ENCODE measurements at places on chromosomes 3 and 15. TPM values are rescaled to one million over a fixed set of nuclear protein-coding genes. Genes with fewer than 3 reads are reported as not detected.

The B3GNT5 gene
- 2.8 TPM for total RNA-seq

The NUP210 gene
- total RNA-seq = 194 TPM

The UBE2Q2 gene
- 38.9 TPM for total RNA-seq

The TMC3 gene
- not detected for total RNA-seq

The CCR3 gene
- total RNA-seq = 0.16 TPM

The EPHB3 gene
- total RNA-seq = 0.14 TPM

The ELP6 gene
- 48.6 TPM for total RNA-seq

The SLITRK3 gene
- total RNA-seq = not detected

The A4GNT gene
- total RNA-seq = not detected

The PODXL2 gene
- 2.2 TPM for total RNA-seq

The LIPH gene
- not detected for total RNA-seq

The ALDH1A2 gene
- not detected for total RNA-seq

The PEX11A gene
- total RNA-seq = 0.75 TPM

The PRTG gene
- total RNA-seq = not detected

All from T-helper 2 cell treated with Interferon-gamma antibody and Interleukin-4, amounts not matched to agents 100 ng/mL and 5 ng/mL, for 36 hours (primary cell).